ENCODE measurements at places on chromosomes 11 and 22.

- DNase-seq = no peak
These were observed 14.3 kb downstream of the C1QTNF6 start for GRCh38 chr22:37173709-37174108.

DNA sequence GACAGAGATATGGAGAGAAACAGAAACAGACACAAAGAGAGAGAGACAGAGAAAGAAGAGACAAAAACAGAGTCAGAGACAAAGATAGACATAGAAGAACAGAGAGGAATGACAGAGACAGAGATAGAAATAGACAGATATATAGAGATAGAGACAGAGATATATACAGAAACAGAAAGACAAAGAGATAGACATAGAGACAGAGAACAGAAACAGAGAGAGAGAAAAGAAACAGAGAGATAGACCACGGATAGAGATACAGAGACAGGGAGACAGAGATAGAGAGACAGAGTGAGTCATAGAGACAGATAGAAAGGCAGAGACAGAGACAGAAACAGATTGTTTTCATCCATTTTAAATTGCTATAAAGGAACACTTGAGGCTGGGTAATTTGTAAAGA lies 12.3 kb upstream of the MPEG1 start:
- DNase-seq = no peak

DNA sequence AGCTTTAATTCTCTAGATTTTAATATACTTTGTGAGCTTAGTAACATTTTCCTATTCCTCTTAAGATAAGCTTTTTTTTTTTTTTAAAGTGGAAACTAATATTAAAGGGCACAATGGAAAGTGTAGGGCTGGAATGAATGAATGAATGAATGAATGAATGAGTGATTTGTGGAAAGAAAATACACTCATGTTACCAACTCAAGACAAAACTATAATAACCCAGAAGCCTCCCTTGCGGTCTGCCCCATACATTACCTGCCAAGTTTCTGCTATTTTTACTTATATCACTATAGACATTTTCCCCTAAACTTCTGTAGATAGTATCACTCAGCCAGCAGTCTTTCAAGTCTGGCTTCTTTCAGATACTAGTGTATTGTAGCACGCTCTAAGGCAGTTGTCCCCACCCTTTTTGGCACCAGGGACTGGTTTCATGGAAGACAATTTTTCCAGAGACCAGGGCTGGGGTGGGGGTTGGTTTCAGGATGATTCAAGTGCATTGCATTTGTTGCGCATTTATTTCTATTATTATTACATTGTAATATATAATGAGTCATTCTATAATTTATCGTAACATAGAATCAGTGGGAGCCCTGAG lies 932.2 kb downstream of the TBC1D22A start:
- DNase-seq = no peak

- DNase-seq = no peak
These were observed 534.3 kb downstream of the KCNA4 start for GRCh38 chr11:29482510-29482909.

DNA sequence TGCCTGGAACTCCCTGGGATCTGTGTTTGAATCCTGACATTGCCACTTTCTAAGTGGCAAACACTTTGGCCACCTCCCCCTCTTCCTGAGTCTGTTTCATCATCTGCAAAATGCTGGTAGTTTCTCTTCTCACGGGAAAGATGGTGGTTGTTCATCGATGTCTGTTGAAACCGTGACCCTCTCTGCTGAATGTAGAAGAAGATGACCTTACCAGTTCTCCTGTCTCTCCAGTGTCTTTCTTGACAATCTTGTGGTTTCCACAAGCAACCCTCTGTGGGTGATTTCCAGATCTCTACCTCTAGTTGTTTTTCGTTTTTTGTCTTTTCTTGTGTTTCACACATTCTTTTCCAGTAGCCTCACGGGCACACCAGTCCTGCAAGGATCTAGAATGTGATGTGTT lies 27.5 kb downstream of the ZBTB16 start:
- DNase-seq = no peak

DNA sequence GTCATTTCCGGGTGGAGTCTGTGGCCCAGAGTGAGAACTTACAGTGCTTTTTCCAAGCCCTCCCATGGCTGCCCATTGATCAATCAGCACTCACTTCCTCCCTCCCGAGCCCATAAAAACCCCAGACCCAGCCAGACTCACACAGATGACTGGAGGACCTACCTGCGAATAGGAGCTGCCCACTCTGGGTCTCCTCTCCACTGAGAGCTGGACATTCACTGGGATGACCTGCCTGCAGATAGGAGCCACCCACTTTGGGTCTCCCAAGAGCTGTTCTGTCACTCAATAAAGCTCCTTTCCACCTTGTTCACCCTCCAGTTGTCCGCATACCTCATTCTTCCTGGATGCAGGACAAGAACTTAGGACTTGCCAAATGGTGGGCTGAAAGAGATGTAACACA lies 56.0 kb upstream of the B3GNT6 start:
- no peak for DNase-seq

DNA sequence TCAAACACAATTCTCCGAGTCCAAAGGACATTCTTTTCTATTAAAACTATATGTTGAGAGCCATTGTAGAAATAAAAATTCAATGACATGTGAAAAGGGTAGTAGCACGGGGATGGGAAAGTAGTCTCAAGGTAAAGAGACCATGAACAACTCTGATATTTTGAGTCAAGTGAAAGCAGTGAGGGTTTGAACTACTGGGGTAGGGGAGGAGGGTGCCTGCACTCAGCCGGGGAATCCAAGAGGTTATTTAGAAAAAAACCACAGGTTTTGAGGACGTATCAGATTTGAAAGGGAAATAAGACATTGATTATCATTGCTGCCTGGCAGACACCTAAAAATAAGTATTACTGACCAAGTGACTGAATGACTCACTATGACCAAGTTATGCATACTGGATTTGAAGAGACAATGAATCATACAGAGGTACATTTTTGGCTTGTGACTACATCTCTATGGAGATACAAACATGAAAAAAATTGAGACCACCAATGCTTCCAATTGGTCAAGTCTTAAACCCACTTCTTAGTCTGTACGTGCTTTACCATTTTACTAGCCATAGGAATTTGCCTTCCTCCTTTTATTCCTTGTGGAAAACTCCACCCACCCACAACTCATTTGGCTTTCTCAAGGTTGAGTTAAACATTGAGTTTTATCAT lies 2.2 kb upstream of the OR52H1 start:
- DNase-seq = peak; percentile 94

GRCh38 chr22:31659246-31659645 lies 2.8 kb downstream of the PISD start:
- no peak for DNase-seq

- DNase-seq = no peak
These were observed 2.4 kb upstream of the MN1 start for GRCh38 chr22:27803841-27804415.

GRCh38 chr22:35552196-35552842 lies 11.7 kb downstream of the RASD2 start:
- DNase-seq = peak; percentile 51

DNA sequence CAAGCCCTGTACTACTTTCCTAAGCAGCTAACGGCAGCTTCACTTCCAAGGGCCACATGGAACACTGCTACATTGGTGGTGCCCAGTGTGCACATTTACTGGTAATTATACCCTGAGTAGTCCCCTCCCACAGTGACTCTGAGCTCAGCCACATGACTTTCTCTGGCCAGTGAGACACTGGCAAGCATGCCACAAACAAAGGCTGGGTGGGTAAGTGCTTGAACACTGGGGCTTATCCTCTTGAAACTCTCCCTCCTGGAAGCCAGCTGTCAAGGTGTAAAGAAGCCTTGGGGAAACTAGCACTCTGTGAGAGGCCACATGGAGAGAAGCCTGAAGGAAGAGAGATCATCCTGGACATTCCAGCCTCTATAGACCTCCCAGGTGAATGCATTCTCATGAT lies 54.4 kb upstream of the DRD2 start:
- DNase-seq = no peak

DNA sequence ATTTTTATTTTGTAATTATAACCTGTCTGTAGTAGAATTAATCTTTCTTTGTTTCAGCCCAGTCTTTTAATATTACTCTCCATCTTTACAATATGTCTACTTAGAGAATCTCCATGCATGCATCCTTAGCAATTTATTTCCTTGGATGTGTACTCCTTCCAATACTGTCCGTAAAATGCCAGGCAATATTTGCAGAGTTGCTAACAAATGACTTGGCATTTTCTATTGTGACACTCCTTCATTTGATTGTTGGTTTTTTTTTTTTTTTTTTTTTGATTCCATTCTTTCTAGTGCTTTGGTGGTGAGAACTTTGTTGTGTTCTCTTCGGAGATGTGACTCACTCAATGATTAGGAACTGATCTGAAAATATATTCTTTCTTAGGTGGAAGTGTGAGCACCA lies 220.3 kb downstream of the CNTN5 start:
- DNase-seq = no peak

- no peak for DNase-seq
These were observed 109.6 kb downstream of the CTNND1 start for GRCh38 chr11:57871231-57871630.

GRCh38 chr22:39913886-39914285 lies 13.0 kb downstream of the GRAP2 start:
- no peak for DNase-seq

- DNase-seq = peak; percentile 56
These were observed 24.2 kb downstream of the CD44 start for GRCh38 chr11:35163209-35163608.

GRCh38 chr11:59191890-59192289 lies 20.0 kb downstream of the DTX4 start:
- DNase-seq = no peak

DNA sequence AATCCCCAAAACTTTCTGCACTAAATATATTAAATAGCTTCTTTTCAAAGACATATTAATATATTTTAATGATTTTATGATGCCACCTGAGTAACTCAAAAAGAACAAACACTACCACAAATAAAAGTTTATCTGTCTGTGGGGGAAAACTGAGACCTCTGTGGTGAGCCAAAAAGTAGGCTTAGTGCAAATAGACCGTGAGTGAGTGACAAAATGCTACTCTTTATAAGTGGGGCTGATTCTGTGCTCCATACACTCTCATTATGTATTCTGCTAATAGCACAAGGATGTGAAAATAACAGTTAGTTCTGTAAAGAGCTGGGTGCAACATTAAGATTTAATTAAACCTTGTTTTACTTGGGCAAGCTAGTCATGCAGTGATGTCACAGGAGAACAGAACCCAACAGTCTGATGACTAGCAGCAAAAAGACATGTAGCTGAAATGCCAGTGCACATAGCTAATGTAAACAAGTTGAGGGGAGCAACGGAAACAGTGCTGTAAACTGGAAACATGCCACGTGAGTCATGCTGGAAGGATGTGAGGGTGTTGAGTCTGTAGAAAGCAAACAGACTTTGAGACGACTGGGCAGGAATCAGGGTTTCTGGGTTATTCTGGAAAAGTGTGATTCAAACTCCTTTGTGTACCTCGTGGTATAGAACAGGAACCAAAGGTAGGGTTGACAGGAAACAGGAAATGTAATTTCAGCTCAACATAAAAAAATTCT lies 1130.4 kb downstream of the LRRC4C start:
- peak; percentile 100 for DNase-seq

- no peak for DNase-seq
These were observed 8.1 kb upstream of the MOB2 start for GRCh38 chr11:1494650-1495049.

- DNase-seq = no peak
These were observed 84.5 kb downstream of the AASDHPPT start for GRCh38 chr11:106161775-106162634.

- DNase-seq = no peak
These were observed 1.2 kb downstream of the BET1L start for GRCh38 chr11:206002-206384.

DNA sequence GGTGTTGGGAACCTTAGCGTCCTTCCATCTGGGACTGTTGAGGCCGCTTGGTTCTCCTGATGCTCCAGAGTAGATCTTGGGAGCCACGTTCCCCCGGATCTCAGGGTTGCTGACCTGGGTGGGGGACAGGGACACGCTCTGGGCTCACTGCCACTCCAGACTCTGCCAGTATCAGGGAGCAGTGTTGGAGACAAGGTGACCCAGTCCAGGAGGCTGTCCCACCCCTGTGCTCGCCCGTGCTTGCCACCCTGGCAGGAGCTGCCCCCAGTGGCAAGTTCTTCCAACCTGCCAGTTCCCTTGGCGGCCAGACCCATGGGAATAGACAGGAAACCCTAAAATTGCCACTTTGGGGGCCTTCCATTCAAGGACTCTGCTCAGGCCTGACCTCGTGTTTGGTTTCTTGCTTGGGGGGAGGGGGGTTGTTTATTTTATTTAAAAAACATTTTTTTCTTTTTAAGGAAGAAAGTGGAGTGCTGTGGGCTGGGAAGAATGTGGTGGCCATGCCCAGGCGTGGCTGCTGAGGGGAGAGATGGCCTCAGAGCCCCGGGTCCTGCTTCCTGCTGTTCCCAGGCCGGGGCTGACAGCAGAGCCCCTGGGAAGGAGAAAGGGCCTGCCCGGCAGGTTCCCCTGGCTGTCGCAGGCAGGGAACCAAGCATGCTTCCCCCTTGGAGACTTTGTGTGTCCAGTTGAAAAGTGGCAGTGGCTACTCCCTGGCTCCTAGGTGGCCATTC lies 7.2 kb downstream of the GRK2 start:
- peak; percentile 41 for DNase-seq

GRCh38 chr22:24325105-24325757 lies 54.6 kb downstream of the SPECC1L start:
- DNase-seq = peak; percentile 93

DNA sequence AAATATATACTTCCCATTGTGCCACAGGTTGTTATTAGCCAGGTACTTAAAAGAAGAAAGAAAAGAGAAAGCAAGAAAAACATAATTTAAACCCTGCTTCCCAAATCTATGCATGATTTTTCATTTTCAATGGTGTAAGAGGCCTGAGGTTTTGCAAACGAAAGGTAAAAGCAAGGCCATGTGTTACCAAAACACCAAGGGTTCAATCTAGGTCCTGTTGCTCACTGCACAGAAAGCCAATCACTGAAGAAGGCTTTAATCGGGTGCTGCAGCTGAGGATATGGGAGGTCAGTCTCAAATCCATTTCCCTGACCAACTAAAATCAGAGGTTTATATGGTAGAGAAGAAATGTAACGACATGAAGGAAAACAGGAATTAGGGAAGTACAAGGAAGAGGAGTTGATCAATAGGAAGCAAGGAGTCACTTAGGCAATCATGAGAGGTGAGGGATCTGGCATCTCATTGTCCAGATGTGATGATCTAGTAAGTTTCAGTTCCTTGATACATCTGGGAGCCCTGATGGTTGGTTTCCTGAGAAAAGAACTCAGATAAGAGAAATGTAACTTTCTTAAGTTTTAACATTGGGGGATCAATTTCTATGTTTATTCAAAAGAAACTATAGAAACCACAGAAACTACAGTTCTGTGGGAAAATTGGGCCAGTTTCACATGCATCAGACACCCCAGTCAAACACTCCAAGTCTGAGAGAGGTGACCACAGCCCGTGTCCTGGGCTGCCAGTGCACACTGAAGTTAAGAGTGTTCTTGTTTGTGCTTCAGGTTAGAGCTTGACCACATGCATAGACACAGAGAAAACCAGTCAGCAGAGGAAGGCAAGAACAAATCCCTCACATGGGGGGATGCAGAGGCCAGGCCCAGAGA lies 18.1 kb upstream of the DKK3 start:
- DNase-seq = no peak

GRCh38 chr22:28743852-28744251 lies 2.0 kb downstream of the HSCB start:
- no peak for DNase-seq
